Breast epithelium (tissue), 4 donors: ENCODE measurements at places on chromosomes 16 and 17.
A peak's percentile ranks its signal among the peaks of the same experiment; 100 is the strongest.

GRCh38 chr17:55584055-55584685 lies 72.9 kb upstream of the SMIM36 start:
- no peak for DNase-seq
- H3K27me3 ChIP-seq = no peaks in the 10 kb centered on the region
- H3K4me1 ChIP-seq = peaks cover 6% of the 10 kb centered on the region
- H3K36me3 ChIP-seq = no peaks in the 10 kb centered on the region

- no peaks in the 10 kb centered on the region for H3K4me1 ChIP-seq
- DNase-seq = no peak
- no peak overlapping the region for H3K27ac ChIP-seq
- H3K27me3 ChIP-seq = no peaks in the 10 kb centered on the region
- no peaks in the 10 kb centered on the region for H3K36me3 ChIP-seq
Observed at GRCh38 chr16:85019659-85020245, 7.8 kb upstream of the KIAA0513 start.

DNA sequence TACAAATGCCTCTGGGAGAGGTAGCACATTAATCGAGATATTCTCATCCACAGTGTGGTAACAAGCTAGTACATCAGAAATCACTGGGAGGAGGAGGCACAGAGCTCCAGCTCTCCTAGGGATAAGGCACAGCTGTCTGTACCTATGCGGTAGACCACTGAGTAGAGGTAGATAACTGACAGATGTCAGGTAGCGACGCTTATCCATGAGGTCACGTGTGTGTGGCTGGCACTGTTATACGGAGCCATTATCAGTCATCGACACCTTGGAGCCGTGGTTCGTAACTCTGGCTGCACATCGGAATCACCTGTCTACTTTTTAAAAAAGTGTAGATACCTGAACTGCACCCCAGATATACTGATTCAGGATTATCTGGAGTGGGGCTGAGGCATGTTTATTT lies 102.4 kb downstream of the SNX11 start:
- H3K4me1 ChIP-seq = no peaks in the 10 kb centered on the region
- H3K27me3 ChIP-seq = no peaks in the 10 kb centered on the region
- no peak overlapping the region for H3K4me3 ChIP-seq
- H3K27ac ChIP-seq = no peak overlapping the region
- DNase-seq = no peak

GRCh38 chr16:81599034-81599744 lies 154.6 kb downstream of the CMIP start:
- H3K27me3 ChIP-seq = no peaks in the 10 kb centered on the region
- H3K27ac ChIP-seq = peak overlapping the region; percentile 36
- no peak overlapping the region for H3K4me3 ChIP-seq
- H3K4me1 ChIP-seq = no peaks in the 10 kb centered on the region
- DNase-seq = no peak

DNA sequence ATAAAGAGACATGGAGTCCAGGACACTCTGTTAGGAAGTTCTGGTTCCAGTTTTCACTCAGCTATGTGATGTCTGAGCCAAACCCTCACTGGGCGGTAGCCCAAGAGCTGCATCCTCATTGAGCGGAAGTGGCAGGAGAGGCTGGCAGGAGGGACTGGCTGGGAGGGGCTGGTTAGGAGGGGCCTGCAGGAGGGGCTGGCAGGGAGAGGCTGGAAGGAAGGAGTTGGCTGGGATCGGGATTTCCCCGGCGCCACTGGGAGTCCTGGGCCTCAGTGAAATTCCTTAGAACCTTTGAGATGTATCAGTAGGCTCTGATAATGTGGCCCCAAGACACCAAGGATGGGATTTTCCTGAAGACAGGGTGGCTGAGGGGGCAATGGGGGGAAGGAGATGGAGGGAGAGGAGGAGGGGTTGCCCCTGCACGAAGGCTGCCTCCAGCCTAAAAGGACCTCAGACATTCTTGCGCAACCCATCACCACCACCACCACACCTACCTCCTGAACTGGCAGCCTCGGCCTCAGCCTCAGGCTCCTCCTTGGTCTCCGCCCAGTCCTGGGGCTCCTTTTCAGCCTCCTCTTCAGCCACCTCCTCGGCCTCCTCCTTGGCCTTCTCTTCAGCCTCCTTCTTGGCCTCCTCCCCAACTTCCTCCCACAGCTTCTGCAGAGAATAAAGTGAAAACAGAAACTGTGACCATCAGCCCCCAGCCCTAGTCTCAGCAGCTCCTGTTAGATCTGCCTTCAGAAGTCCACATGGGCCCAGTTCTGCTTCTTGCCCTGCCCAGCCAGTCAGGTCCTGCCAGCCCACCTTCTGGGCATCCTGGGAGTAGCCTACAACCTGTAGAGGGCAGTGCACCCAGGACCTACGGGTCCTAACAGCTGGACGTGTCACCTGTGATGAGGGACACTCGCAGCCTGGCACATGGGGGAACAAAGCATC lies 31.7 kb downstream of the CNGB1 start:
- peak overlapping the region; percentile 89 for H3K27ac ChIP-seq
- no peaks in the 10 kb centered on the region for H3K27me3 ChIP-seq
- H3K36me3 ChIP-seq = no peaks in the 10 kb centered on the region
- peak; percentile 70 for DNase-seq
- H3K4me1 ChIP-seq = peaks cover 12% of the 10 kb centered on the region

GRCh38 chr17:45170931-45171337 lies 9.3 kb downstream of the HEXIM2 start:
- H3K36me3 ChIP-seq = no peaks in the 10 kb centered on the region
- peak overlapping the region; percentile 30 for H3K4me3 ChIP-seq
- H3K27me3 ChIP-seq = no peaks in the 10 kb centered on the region
- H3K27ac ChIP-seq = peak overlapping the region; percentile 96

- no peak overlapping the region for H3K4me3 ChIP-seq
- H3K27me3 ChIP-seq = no peaks in the 10 kb centered on the region
Observed at GRCh38 chr16:13885700-13886099, 34.3 kb upstream of the ERCC4 start.

- no peak overlapping the region for H3K4me3 ChIP-seq
- H3K27ac ChIP-seq = no peak overlapping the region
- no peaks in the 10 kb centered on the region for H3K4me1 ChIP-seq
- H3K36me3 ChIP-seq = peaks cover 17% of the 10 kb centered on the region
Observed at GRCh38 chr17:2695243-2695960, 16.2 kb downstream of the CLUH start.

GRCh38 chr16:67517661-67518423 lies 10.8 kb upstream of the RIPOR1 start:
- H3K27me3 ChIP-seq = no peaks in the 10 kb centered on the region
- H3K4me3 ChIP-seq = no peak overlapping the region
- H3K27ac ChIP-seq = no peak overlapping the region

- DNase-seq = no peak
- H3K4me3 ChIP-seq = no peak overlapping the region
- no peaks in the 10 kb centered on the region for H3K4me1 ChIP-seq
- H3K36me3 ChIP-seq = no peaks in the 10 kb centered on the region
- no peaks in the 10 kb centered on the region for H3K27me3 ChIP-seq
Observed at GRCh38 chr16:81220349-81220748, 18.1 kb upstream of the BCO1 start.

- H3K27me3 ChIP-seq = no peaks in the 10 kb centered on the region
- H3K4me3 ChIP-seq = no peak overlapping the region
- no peaks in the 10 kb centered on the region for H3K36me3 ChIP-seq
Observed at GRCh38 chr17:64124609-64125008, 5.3 kb downstream of the ERN1 start.

GRCh38 chr16:12448504-12448903 lies 355.2 kb downstream of the CPPED1 start:
- no peaks in the 10 kb centered on the region for H3K36me3 ChIP-seq
- H3K4me1 ChIP-seq = no peaks in the 10 kb centered on the region
- H3K27me3 ChIP-seq = no peaks in the 10 kb centered on the region
